RCC 7860 (cell line): ENCODE measurements at places on chromosomes 7 and 10.

GRCh38 chr7:20647908-20648776 lies 32.7 kb downstream of the ABCB5 start:
- DNase-seq = no peak

DNA sequence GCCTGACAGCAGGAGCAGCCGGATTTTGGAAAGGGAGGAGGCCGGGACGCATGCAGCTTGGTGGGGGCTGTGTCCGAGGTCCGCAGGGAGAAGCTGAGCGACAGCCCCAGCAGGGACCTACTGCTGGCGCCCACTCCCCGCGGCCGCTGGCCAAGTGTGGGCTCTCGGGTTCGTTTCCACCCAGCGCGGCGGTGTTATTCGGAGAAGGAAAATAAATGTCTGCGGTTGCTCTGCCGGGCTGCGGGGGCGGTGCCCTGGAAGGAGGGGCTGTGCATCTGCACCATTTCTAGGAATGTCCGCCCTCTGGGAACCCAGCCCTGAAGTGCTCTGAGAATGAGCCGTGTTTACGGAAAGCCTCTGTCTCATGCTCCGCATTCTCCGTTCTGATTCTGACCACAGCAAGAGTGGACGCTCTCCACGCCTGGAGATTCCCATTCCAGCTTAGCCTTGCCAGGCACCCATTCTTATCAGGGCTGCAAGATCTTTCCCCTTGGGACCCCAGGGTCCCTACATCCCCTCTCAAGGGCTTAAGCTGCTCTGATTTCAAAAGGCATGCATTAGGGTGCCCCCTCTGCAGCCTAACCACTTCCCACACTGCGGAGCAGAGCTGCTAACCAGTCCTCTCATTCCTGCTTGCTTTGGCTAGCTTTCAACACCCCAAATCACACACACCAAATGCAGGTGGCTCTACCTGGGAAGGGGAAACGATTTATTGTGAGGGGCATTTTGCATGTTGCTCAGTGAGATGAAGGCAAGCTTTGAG lies 256.6 kb upstream of the GLI3 start:
- no peak for DNase-seq

DNA sequence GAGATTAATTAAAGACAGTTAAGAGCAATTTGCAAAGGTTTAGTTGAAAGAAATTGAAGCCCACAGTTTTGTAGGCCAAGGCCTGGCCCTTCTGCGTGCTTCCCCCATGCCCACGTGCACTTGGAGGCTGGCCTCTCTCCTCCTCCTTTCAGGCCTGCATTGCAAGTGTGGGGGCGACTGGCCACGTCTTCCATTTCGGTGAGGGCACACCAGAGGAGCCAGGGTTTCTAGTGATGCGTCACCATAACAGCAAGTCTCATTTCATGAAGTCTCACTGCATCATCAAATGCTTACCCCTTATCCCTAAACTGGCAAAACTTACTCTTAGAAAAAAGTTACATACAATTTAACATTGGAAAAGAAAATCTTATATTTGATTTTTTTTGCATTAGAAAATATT lies 141.2 kb downstream of the NRF1 start:
- no peak for DNase-seq

DNA sequence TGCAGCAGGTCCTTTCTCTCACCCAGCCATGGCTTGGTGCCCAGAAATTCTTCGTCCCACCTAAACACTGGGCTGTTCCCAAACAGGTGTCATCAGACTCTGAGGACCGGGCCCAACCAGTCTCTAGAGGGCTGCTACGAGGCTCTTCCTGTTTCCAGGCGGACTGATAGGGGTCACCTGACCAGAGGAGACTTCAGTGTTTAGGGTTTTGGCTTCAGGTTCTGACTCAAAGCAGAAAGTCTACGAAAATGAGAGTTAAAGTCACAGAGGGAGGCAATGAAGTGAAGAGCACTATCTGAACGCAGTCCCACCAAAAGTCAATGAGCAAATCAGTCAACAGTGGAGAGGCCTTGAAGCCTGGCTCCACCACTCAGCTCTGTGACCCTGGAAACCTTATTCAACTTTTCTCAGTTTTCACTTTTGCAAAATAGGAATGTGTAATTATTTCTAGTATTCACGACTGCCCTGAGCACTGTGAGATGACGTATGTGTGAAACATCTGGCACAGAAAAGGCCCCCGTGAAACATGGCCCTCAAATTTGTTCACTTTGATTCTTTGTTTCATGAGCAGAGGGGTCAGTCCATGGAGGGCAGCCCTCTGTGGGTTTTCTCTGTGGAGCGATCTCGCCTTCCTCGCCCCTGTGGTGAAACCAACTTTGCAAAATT lies 189.9 kb upstream of the PDE1C start:
- DNase-seq = no peak

- no peak for DNase-seq
These were observed 19.4 kb downstream of the OGDH start for GRCh38 chr7:44625526-44626471.

- no peak for DNase-seq
These were observed 942.5 kb upstream of the ZWINT start for GRCh38 chr10:57303566-57303965.

DNA sequence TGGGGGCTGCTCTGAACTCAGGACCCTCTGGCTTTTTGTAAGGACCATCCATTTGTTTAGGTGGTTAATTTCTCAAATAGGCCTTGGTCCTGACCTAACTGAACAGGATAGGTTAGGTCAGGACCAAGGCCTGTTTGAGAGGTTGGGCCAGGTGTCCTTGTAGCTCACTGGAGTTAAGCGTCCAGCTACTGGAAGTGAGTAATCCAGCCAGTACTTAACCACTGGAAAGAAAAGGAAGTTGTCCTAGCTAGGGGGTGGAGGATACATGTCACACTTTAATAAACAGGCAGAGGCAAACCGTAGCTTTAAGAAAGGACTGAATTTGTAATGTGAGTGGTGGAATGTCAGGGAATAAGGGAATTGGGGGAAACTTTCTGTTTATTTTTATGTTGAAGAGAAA lies 96.0 kb downstream of the GPR85 start:
- DNase-seq = peak; percentile 55
